ENCODE measurements at places on chromosomes 5 and 9. TPM values are rescaled to one million over a fixed set of nuclear protein-coding genes. Genes with fewer than 3 reads are reported as not detected.

DNA sequence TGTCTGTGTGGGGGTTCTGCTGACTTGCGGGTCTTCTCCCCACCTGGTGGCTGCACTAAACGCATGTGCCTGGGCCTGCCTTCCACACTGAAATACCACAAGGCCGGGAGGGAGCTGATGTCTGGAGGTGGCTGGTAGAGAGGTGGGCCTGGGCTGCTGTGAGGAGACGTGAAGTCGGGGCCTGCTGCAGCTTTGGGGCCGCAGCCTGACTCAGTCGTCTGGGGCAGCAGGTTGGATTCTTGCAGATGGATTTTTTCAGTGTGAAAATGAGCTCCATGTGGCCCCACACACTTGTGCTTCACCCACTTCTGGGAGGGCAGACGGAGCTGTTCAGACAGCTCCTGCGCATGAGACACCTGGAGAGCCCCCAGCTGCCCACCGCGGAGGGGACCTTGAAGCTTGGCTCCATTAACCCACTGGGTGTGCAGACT lies 29.3 kb downstream of the COL5A1 start:
- no peak for DNase-seq

GRCh38 chr5:165263536-165263935 lies 1758.1 kb downstream of the MAT2B start:
- no peak for DNase-seq

- DNase-seq = peak; percentile 61
Observed at GRCh38 chr9:8871796-8872445, 1072.3 kb upstream of the DMAC1 start.

- DNase-seq = peak; percentile 65
Observed at GRCh38 chr9:106860721-106861639, 2.0 kb upstream of the ZNF462 start.

DNA sequence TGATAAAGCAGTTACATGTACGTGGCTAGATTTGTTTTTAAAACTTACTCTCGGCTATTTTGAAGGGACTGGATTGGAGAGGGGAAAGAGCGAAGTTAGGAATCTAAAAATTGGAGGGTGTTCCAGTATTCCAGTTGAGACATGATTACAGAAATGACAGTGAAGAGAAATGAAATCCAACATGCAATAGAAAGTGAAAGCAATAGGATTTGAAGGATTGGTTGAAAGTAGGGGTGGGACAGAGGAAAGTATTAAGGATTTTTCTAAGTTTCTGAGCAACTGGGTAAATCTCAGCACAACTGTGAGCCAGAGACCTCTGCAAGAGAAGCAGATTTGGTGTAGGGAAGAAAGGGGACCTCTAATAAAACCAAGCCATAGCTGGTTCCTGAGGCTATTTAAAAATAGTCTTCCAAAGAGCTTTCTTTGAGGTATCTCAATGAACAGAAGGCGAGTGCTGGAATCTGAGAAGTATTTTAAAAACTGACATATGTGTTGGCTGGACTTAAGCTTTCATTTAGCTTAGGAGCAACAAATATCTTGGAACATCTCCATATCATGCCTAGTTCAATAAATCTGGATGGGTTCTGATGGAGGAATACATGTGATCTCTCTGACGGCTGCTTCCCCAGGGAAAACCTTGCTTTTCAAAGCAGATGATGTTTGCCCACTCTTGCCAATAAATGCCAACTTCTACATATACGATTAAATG lies 110.4 kb upstream of the IFNK start:
- DNase-seq = no peak

GRCh38 chr5:149667084-149667828 lies 62.9 kb upstream of the PPARGC1B start:
- DNase-seq = no peak

- DNase-seq = peak; percentile 17
Observed at GRCh38 chr5:77129391-77129990, 42.4 kb upstream of the ZBED3 start.

DNA sequence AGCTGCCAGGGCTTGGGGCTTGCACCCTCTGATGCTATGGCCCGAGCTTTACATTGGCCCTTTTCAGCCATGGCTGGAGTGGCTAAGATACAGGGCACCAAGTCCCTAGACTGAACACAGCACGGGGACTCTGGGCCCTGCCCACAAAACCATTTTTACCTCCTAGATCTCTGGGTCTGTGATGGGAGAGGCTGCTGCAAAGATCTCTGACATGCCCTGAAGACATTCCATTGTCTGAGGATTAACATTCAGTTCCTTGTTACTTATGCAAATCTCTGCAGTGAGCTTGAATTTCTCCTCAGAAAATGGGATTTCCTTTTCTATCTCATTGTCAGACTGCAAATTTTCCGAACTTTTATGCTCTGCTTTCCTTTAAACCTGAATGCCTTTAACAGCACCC lies 337.0 kb upstream of the SMC2 start:
- no peak for DNase-seq

GRCh38 chr5:171968531-171968930 lies 37.9 kb downstream of the FBXW11 start:
- DNase-seq = no peak

PCDHB7 gene
- total RNA-seq = 3.3 TPM

OBP2B gene
- total RNA-seq = not detected
